ENCODE measurements at places on chromosomes 4 and X. TPM values are rescaled to one million over a fixed set of nuclear protein-coding genes. Genes with fewer than 3 reads are reported as not detected.

Gene NWD2
- polyA plus RNA-seq = 0.07 TPM

Gene GRIA3
- polyA plus RNA-seq = 1.6 TPM

Gene DUSP9
- not detected for polyA plus RNA-seq

Gene AKAP14
- not detected for polyA plus RNA-seq

Gene BEX5
- polyA plus RNA-seq = 2.4 TPM

Gene GATB
- polyA plus RNA-seq = 182 TPM

Gene PROM1
- 3.2 TPM for polyA plus RNA-seq

Gene NLRP2B
- polyA plus RNA-seq = 0.02 TPM

All from right cardiac atrium (tissue), 5 donors.